Endothelial cell of umbilical vein (primary cell): ENCODE measurements at places on chromosomes 4 and X. TPM values are rescaled to one million over a fixed set of nuclear protein-coding genes. Genes with fewer than 3 reads are reported as not detected.
A peak's percentile ranks its signal among the peaks of the same experiment; 100 is the strongest.

The SGCB gene
- 54.0 and 54.4 TPM in 2 replicates for total RNA-seq

The GAGE12H gene
- not detected in 2 replicates for total RNA-seq

The SH3D19 gene
- total RNA-seq, result 86.3 and 92.8 TPM in 2 replicates

The F11 gene
- total RNA-seq, result not detected in 2 replicates

DNA sequence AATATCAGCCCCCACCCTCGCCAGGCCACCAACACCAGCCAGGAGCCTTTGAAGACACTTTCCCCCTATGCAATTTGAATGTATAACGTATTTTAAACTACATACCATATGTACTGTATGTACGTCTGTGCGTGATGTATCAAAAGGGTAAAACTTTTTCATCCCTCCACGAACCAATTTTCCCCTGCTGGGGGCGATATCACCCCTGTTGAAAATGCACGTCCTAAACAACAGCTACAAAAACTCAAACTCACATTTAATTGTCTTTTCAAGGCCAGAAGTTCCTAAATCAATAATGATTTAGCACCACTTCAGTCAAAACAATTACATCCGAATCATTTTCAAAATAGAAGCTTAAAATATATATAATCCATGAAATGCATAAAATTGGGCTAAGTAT, 1.4 kb downstream of the VEGFD start:
- DNase-seq, result no peak

DNA sequence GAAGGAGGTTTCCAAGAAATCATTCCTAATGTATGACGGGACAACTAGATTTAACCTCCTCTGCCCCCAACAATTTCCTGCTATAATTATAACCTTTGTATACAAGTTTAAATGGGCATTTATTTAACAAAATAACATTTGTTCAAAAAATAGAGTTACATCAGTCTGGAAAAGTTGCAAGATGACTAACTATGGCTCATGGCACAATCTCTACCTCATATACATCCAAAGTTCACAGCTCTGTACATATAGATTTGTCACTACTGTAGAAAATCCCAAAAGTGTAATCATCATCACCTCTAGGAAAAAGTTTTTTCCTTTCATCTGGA, 3.8 kb upstream of the RPS6KA3 start:
- no peak for DNase-seq

DNA sequence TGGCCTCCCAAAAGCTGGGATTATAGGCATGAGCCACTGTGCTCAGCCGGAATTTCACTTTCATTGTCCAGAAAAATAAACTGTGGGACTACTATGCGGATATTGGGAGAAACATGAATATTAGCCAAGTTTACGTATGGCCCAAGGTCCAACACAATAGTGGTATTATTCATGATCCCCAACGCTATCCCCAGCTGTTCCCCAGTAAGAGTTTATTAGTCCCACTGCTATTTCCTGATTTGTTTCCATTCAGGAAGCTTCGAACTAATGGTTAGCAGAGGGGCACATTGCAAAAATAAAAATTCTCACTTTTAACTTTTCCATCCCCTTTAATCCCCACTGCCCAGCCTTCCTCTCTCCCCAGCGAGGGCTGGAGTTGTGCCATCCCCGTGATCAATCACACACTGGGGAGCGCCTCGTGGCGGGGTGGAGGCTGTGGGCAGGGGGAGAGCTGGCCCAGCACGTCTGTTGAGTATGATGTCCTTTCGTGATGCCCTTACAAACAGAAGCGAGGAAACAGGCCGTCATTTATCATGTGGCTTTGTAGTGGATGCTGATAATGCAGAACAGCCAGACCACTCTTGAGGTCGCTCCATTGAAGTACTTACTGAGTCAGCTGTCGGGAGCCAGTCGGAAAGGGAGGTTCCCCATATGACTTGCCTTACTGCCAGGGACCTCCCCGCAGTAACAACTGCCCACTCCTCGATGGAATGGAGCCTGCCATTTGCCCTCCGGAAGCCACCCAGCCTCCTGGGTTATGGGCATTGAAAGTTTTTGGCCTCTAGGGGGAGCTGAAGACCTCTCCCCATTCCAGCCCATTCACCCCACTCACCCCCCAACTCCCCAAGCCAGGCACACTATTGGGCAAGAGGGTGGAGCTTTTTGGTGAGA, 117.0 kb downstream of the KDR start:
- DNase-seq, result peak; percentile 94

DNA sequence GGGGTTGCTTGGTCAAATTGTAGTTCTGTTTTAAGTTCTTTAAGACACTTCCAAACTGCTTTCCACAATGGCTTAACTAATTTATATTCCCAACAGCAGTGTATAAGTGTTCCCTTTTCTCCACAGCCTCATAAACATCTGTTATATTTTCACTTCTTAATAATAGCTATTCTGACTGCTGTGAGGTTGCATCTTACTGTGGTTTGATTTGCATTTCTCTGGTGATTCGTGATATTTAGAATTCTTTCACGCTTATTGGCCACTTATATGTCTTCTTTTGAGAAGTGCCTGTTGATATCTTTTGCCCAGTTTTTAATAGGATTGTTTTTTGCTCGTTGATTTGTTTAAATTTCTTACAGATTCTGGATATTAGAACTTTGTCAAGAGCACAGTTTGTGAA, 278.6 kb upstream of the ITM2A start:
- DNase-seq, result no peak

DNA sequence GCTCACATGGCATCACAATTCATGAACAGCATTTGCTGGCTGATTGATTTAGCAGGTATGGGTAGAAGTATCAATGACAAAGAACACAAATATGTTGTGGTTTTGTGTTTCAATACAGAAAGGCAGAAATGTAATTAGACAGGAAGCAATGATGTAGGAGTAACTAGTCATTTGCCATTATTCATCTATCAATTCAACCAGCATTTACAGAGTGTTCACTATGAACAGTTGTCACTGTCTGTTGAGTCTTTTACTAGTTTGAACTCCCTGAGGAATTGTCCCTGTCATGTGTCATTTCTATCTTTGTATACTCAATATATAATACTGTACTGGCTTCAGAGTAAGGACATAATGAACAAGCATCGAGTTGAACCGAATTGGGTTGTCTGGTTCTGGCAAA, 51.5 kb upstream of the ARHGAP24 start:
- no peak for DNase-seq

DNA sequence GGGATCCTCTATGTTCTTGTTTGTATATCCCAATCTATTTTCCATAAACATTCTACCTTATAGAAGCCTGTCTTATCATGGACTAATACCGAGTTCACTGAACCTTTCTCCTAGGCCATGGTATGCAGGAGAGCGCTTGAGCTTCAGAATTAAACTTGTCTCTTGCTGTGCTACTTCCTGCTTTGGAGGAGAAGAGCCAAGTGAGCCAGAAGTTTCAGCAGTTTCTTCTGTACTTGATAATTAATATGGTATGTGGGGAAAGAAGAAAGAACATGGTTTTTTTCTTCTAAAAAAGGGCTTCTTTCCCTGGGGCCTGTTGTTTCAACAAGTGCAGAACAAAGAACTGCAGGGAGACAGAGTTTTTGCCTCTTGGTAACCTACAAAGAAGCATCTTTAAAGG, 172.8 kb downstream of the ATG4A start:
- DNase-seq, result no peak

- peak; percentile 10 for DNase-seq
These were observed 47.5 kb downstream of the ZGRF1 start for GRCh38 chr4:112589206-112589605.

- DNase-seq, result no peak
These were observed 17.0 kb downstream of the DYNLT3 start for GRCh38 chrX:37830371-37830770.

GRCh38 chr4:170420255-170420693, 330.5 kb upstream of the AADAT start:
- no peak for DNase-seq

DNA sequence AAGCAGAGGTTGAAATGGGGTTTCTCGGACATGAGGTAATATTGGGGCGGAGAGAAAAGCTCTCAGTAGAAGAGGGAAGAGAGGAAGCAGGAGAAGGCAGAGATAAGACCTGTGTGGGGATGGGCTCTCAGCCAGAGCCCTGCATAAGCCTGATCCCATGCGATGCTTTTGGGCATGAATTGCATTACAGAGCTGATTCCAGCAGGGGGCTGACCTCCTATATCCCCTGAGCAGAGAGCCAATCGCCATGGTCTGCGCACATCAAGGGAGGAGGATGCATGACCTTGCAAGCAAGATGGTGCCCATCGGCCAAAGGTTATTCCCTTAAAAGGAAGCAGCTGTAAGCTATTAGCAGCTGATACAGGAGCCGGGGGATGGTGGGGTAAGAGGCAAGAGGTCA, 7.6 kb downstream of the ANOS1 start:
- peak; percentile 25 for DNase-seq

GRCh38 chrX:13327666-13328065, 7.8 kb upstream of the ATXN3L start:
- no peak for DNase-seq

DNA sequence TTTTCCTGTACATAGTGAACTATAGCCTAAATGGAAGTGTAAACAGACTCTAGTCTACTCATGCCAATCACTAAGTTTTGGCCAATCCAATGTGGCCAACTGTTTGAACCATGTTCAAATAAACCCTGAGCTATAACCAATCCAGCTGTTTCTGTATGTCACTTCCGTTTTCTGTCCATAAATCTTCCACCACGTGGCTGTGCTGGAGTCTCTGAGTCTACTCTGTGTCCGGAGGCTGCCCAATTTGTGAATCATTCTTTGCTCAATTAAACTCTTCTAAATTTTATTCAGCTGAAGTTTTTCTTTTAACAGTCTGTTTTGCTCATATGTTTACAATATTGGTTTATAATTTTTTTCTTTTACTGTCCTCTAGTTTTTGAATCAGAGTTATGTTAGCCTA, 112.3 kb upstream of the BANK1 start:
- no peak for DNase-seq

- DNase-seq, result no peak
These were observed 171.4 kb downstream of the ARHGEF9 start for GRCh38 chrX:63613531-63614028.

DNA sequence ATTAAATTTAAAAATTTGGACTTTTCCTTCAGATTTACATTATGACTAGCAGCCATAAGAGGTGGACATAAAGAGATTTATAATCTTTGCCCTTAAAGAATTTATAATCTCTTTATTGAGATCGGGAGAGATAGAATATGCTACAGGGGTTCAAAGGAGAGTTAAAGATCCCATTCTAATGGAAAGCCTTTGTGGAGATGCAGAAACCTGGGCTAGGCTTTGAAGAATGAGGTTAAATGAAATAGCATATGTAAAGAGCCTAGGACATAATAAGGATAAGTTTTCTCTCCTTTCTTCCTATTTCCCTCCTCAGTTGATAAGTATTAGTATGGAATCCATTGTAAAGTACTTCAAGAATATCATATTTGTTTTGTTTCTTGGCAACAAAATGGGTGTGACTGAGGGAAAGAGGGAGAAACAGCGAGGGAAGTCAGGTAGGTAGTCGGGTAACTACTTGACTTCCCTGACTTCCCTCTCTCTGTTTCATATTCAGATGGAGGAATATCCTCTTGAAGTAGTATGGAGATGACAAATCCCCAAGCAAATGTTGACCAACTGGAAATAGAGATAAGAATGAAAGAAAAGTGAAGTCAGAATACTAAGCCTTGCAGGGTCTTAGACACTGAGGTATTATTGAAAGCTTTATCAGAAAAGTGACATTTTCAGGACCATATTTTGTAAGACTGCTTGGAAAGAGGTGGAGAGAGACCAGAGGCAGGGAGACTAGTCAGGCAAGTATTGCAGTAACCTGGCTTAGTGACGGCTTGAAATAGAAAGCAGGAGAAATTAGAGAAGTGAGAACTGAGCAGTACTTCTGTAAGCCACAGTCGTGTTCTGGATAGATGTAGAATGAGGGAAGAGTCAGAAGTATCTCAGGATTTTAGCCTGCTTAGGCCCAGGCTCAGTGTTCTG, 82.9 kb downstream of the PDLIM5 start:
- no peak for DNase-seq
